ENCODE measurements at places on chromosomes 13 and 19.

GRCh38 chr19:18309525-18310064 lies 13.3 kb downstream of the LSM4 start:
- no peak for DNase-seq

DNA sequence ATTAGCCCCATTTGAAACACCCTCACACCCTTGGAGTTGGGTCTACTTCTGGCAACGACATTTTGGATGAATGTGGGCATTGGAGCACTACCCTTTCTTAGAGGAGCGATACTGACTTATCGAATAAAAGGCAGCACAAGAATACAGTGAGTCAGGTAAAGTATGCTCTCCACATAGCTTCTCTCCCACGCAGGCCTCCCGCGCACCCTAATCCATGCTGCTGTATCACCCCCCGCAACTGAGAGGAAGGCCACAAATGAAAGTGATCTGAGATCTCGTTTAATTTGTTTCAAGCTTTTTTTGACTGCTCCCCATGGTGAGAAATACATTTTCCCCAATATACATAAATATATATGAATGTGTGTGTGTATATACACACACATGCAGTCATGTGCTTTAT lies 25.4 kb upstream of the AKAP11 start:
- no peak for DNase-seq

DNA sequence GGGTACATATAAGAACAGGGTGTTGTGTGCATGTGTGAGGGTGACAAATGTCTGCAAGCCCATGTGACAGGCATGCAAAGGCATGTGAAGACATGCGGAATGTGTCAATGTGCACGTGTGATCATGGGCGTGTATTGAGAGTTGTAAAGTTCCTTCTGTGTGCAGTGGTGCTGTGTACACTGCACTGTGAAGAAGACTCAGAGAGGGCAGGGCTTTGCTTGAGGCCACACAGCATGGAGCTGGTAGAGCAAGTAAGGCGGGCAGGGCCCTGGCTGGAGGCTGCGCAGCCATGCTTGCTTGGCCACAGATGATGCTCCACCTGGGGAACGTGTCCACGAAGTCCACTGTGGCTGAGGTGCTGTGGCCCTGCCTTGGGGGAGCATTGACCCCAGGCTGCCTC lies 66.8 kb downstream of the PTPRS start:
- DNase-seq, result no peak

GRCh38 chr13:18944501-18945068 lies 237.0 kb downstream of the TUBA3C start:
- DNase-seq, result no peak

DNA sequence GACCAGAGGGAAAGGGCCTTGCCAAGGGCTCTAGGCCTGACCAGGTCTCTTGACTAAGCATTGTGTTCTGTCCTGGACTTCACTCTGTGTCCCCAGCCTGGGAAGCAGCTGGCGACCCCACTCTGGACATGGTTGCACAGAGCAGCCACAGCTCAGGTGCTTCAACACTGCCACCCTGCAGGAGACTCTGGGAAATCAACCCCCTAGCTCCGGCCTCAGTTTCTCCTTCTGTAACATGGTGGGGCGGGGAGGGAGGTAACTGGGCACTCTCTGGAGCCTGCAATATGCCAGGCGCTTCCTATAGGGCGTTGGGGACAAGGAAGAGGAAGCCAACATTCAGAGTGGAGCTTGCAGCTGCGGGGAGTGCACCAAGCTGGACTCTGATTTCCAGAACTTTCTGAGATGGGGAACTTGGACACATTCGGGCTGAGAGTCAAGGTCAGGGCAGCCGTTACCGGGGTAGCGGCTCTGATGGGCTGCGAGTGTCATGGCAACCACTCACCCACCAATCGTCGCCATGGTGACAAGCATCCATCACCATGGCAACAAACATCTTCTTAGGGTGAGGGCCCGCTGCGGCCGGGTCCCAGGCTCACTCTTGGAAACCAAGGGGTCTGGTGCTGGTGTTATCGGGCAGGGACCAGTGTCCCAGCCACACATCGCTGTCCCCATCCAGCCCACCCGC lies 12.8 kb downstream of the F2RL3 start:
- no peak for DNase-seq

DNA sequence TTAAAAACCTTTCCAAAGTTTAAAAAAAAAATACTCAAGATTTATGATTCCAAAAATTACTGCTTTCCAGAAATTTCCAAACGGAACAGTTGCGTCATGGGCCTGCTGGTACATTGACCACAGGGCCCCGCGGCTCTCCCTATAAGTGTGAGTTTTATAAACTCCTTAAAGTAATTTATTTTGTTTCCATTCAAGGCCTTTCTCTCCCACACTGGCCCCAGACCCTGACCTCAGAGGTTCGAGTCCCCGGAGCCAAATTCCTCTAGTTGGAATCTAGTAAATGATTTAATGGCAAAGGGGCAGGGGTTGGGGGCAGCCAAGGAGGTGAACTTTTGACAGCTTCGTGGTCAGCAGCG lies 97.5 kb downstream of the INSR start:
- no peak for DNase-seq

DNA sequence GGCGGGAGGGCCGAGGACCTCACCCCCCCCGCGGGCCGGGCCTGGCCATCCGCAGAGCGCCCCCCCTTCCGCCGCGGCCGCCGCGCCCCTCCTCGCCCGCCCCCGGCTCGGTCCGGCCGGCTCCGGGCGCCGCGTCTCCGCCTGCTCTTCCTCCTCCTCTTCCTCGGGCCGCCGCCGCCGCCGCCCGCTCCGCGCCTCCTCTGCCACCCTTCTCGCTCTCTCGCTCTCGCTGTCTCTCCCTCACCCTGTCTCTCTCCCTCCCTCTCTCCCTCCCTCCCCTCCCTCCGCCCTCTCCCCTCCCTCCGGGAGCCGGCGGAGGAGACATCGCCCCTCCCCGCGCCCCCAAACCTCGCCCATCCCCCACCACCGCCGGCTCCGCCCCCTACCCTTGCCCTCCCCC lies at the start of gene SHANK1:
Gene SHANK1 (minus strand): TSS at position 237 of the 400 bp plus-strand sequence. CDS start 2,883 bp downstream, outside the sequence.
- DNase-seq, result no peak

- DNase-seq, result no peak
These were observed 358.5 kb upstream of the PCDH9 start for GRCh38 chr13:67588607-67589006.

DNA sequence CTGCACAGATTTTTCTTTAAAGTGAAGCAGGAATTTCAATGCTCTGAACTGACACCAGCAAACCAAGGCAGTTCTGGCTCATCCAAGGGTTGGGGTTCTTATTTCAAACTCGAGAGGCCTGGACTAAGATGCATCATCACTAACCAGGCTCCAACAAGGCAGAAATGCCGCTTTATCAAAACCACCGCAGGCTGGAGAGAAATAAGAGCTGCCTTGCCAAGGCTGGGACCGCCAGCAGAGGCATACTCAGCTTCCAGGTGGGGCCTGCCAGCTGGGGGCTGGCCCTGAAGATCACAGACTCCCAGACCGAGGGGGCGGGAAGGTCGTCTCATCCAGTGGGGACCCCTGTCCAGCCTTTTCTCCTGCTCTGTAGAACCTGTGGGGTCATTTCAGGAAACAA lies 37.4 kb upstream of the GAS6 start:
- no peak for DNase-seq

DNA sequence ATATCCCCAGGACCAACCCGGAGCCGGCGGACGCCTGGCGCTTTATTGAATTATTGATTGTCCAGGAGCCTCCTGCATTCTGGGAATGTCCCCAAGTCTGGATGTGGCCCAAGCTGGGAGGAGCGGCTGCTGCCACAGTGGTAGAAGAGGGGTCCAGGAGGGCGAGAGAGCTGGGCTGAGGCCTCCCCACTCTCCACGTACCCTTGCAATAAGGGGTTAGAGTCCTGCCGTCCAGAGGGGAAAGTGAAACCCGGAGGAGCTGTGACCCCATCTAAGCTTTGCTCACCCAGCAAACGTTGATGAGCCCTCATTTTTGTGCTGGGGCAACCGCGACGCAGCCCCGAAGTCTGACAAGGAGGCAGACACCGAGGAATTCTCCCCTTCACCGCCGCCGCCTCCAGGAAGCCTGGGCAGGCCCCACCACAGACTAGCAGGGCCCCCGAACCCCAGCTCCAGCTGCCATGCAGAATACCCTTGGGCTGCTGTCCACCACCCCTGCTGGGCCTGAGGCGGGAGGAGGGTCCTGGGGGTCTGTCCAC lies 1.4 kb upstream of the C2CD4C start:
- no peak for DNase-seq

GRCh38 chr13:100131863-100132574 lies 43.1 kb downstream of the PCCA start:
- DNase-seq, result no peak

DNA sequence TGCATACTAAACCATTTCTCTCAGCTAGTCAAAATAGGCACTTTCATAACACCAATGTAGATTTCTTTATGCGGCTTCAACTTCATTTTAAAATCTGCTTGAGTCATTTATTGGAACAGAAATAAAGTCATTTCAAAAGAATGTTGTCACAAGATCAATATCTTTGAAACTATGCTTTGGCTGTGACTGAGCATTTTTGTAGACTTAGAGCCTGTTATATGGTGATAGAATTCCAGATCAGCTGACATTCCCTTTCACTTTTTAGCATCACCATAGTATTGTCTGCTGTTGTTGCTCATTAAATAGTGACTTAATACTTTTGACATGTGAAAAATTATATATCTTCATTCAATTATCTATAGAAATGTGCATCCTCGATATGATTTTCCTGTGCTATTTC lies 279.2 kb upstream of the PRR20A start:
- no peak for DNase-seq

DNA sequence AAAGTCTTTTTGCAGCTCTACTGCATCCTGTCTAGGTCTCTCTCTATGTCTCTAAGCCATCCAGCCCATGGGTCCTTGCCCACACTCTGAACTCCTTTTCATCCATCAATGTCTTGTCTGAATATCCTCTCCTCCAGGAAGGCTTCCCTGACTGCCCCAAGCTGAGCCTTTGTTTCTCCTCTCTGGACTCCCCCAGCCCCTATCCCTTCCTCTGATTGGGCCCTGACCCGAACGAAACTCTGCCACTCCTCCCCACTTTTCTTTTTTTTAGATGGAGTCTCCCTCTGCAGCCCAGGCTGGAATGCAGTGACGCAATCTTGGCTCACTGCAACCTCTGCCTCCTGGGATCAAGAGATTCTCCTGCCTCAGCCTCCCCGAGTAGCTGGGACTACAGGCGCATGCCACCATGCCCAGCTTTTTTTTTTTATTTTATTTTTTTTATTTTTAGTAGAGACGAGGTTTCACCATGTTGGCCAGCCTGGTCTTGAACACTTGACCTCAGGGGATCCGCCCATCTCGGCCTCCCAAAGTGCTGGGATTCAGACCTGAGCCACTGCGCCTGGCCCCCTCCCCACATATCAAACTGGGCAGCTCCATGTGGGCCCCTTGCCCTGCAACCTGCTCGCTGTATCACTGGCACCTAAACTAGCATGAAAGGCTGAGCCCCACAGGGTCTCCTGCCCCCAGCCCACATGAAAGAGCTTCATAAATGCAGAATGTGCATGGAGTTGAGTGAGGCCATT lies 870 bp upstream of the UNC13A start:
- no peak for DNase-seq

- no peak for DNase-seq
These were observed 2.2 kb downstream of the TYK2 start for GRCh38 chr19:10378124-10378523.

DNA sequence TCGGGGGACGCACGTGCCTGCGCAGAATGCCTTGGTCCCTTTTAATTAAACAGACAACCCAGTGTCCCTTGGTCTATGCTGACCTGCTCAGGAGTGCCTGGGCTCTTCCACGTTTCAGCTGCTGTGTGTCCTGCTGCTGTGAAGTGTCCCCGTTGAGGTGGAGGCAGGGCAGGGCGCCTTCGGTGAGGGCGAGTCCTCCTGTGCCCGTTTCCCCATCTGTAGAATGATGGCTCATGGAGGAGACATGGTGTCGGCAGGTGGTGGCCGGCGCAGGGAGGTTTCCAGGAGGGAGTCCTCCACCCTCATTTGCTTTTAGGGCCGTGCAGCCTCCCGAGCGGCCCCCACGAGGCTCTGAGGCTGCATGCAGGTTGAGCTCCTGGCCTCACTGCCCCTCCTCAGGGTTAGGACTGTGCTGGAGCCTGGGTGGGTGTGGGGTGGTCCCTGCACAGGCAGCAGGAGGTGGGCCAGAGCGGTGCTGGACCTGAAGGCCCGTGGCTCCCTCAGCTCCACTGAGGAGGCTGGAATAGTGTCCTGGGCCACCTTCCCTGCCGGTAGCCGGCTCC lies 8.8 kb downstream of the STK11 start:
- no peak for DNase-seq

DNA sequence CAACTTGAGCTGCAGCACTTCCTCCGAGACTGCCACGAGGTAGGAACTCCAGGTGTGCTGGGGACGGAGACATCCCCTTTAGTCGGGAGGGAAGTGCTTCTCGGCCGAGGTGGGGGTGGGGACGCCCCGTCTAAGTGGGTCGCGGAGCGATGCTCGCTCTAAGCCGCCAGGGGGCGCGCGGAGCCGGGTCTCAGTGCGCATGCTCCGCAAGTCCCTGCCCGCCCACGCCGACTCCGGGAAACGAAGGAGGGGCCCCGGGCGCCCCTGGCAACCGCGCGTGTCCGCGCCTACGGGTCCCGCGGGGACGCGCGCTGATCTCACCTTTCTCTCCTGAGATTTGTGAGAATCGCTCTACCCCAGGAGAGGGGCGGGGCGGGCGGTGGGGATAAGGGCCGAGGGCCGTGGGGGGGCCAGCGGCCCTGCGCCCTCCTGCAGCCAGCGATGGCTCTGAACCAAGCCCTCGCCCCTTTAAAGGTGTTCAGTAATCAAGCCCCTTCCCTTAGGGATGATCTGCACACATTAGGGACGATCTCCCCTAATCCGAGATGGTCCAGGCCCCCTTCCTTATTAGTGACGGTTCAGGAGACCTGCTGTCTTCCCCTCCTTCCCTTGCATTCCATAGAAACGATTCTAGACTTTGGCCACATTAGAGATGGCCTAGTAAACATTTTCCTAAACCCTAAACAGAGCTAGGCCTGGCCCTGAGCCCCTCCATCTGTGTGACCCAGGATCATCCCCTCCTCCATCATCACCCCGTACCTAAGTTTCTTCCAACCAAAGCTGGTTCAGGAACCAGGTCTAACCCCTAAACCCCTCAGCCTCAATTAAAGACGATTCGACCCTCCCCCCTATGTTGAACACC lies 47.3 kb upstream of the SHKBP1 start:
- peak; percentile 97 for DNase-seq

DNA sequence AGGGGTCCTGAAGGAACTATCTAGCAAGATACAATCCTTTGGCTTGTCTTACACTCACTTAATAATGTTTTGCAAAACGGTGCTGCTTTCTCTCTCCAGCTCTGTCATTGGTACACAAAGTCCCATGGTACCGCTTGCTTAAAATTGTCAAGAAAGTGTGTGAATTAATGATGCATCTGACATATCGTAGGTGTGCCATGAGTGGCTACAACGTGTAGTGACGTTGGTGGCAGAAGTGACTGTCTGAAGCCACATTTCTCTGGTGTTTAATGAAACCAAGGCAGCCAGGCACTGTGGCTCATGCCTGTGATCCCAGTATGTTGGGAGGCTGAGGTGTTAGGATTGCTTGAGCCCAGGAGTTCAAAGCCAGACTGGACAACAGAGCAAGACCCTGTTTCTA lies 2.6 kb downstream of the HSH2D start:
- no peak for DNase-seq

GRCh38 chr13:48162217-48162616 lies 67.3 kb upstream of the MED4 start:
- no peak for DNase-seq

GRCh38 chr19:49447485-49448431 lies 3.9 kb downstream of the PIH1D1 start:
- DNase-seq, result no peak

Data from GM18507 (cell line).